ENCODE measurements at places on chromosomes 7 and 10.
A peak's percentile ranks its signal among the peaks of the same experiment; 100 is the strongest.

DNA sequence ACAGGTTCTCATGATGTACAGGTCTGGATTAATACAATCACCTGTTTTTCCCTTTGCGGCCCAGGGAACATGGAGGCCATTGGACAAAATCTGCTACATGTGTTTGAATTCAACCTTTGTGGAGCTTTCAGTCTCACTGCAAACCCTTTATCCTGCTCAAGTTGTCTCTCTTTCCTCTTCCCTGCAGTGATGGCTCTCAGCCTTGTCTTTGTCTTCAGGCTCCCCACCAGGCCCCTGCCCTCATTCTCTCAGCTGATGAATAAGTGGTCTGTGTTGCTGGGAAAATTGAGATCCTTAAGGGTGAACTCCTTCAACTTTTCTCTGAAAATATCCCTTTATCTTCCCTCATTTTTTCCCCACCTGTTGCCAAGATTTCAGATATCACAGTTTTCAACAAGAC, 791.2 kb downstream of the GRID1 start:
- DNase-seq: no peak

- DNase-seq: no peak
Measured at GRCh38 chr7:77791336-77791735, 6.9 kb downstream of the TMEM60 start.

DNA sequence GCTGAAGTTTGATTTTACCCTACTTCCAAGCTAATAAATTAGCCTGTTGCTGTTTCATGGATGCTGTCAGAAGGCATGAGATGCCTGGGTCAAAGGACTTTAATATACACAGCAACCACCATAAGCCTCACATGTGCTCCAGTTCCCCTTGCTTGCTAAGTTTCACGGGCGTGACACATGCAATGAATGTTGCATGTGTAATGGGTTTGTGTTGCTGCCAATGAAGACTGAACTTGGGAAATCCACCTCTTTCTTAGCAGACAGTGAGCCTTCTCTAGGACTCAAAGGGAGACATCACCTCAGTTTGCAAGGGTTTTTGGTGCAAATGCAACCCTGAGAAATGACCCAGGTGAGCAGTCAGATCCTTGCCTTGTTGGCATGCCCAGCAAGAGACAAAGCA, 505.5 kb upstream of the PODXL start:
- peak; percentile 70 for DNase-seq

DNA sequence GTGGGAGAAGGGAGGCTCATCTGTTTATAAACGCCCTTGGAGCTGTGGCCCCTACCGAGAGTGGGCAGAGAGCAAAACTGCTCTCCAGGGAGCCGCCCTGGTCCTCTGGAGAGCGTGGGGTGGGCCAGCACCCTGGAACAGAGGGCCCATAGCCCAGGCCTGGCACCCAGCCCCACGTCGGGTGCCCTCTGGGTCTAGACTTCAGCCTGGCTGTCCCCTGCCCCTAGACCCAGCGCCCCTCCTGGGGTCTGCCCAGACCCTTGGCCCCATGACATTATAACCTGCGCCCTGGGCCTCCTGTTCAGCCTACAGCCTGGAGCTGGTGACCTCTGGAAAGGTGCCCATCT, 24.7 kb downstream of the GET4 start:
- no peak for DNase-seq

DNA sequence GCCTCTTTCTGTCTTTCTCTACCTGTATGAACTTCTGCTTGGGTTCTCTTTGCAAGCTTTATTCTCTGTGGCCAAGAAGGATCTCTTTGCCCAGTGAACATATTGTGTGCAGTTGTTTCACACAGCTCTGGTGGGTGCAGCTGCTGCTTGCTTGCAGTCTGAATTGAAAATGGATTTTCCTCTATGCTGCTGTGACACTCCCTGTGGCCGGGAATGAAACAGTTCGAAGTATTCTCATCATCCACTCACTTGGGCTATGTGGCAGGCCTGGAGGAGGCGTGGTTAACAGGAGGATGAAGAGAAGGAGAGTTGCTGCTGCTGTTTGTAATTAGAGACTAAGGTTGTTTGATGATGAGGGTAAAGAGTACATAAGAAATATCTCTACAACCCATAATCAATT, 28.4 kb upstream of the ITGA8 start:
- no peak for DNase-seq

DNA sequence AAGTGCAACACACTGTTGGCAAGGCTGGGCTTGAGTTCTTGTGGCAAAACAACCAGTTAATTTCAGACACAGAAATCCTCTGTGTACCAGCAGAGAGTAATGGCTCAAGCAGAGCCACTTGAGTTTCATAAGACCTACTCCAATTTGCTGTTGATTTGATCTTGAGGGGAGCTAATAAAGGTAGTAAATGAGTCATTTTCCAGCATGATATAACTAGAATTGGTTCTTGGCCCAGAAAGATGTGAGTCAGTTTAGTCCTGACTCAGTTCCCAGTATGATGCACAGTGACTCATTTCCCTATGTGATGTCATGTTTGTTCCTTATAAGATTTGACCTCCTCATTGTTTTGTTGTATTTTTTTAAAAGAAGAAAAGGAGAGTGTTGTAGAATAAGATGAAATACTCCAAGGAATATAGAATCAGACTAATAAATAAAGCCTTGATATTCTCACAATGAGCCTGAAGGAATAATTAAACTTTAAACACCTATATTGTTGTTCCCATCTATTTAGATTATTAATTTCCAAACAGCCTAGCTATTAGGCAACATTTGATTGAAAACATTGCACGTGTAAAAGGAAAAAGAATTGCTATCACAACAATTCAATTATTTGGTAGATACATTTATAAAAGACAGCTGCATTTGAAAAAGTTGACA, 186.2 kb downstream of the REEP3 start:
- DNase-seq: peak; percentile 94

GRCh38 chr10:31374146-31374696, 55.2 kb downstream of the ZEB1 start:
- DNase-seq: no peak

- no peak for DNase-seq
Measured at GRCh38 chr7:84948634-84949033, 238.2 kb downstream of the SEMA3D start.

DNA sequence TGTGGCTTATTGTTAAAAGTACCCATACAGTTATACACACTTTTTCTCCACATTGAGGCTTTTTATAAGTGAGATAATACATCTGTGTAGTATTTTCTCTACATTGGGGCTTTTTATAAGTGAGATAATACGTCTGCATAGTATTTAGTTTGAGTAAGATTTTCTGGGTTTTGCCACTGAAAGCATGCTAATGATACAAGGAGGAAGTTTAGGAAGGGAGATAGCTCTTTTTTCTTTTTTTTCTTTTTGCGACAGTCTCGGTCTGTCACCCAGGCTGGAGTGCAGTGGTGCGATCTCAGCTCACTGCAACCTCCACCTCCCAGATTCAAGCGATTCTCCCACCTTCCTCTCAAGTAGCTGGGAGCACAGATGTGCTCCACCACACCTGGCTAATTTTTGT, 13.3 kb downstream of the FAM107B start:
- DNase-seq: no peak

- no peak for DNase-seq
Measured at GRCh38 chr10:109912335-109913281, 10.7 kb downstream of the XPNPEP1 start.

- DNase-seq: peak; percentile 40
Measured at GRCh38 chr10:12067336-12067735, 1.4 kb upstream of the DHTKD1 start.

GRCh38 chr7:17384400-17384799, 85.9 kb downstream of the AHR start:
- DNase-seq: no peak

DNA sequence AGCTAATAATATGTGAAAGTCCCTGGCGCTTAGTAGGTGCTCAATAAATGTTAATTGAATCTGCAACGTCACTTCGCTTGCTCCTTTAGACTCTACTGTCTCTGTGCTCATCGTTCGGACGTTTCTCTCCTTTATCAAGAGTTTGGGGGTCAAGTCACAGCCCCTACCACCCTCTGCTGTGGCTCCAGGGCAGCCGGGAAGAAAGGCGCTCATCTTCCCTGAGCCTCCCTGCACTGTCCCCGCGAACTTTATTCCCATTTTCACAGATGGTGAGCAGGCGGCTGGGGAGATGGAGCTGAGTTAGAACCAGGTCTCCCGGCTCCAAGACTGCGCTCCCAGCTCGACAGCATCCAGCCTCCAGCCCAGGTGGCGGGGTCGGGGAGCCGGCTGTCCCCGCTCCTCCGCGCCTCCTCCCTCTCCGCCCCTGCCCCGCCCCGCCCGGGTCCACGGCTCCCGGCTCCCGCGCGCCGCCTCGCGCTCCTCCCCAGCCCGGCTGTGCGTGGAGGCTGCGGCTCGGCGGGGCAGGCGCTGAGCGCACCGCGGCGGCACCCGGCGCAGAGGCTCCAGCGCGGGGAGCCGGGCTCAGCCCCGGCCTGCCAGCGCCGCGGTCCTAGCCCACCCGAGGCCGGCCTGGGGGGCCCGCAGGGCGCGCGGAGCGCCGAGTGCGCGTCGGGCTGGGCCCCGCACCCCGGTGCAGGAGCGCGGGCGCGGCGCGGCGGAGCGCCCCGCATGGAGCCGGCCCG, at the start of gene CLEC2L:
CLEC2L (plus strand) TSS at position 487 of the 743 bp plus-strand sequence; CDS start at position 730, 243 bp downstream.
- DNase-seq: no peak

GRCh38 chr10:70432561-70433263, 8.8 kb downstream of the NODAL start:
- DNase-seq: no peak

DNA sequence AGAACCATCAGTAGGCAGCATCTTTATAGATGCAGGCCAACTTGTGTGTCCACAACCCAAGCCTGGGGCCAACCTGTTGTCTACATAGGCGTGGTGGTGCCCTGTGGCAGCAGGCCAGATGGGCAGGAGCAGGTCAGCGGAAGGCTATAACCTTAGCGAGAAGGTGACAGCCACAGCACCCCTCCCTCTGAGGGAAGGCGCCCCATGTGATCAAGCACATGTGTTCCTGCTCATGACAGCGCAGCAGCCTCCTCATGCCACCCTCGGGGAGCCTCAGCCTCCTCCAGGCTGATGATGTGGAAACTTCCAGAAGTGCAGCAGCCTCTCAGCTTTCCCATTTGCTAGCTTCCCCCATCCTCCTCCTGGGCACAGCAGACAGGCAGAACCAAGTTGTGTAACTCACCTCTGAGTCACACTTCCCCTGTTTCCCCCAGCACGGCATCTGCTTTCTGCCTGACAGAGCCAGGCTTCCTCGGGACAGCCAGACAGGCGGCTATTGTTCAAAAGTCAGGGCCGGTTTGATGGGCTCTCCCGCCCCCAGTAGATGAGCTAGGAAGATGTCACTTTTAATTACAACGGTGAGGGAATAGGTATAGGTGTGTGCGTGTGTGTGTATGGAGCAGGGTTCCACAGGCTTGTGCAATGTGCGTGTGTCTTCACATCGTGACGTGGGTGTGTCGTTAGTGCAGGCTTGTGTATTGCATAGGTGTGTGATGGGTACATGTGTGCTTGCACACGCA, 312.0 kb upstream of the ZMIZ1 start:
- DNase-seq: peak; percentile 97

DNA sequence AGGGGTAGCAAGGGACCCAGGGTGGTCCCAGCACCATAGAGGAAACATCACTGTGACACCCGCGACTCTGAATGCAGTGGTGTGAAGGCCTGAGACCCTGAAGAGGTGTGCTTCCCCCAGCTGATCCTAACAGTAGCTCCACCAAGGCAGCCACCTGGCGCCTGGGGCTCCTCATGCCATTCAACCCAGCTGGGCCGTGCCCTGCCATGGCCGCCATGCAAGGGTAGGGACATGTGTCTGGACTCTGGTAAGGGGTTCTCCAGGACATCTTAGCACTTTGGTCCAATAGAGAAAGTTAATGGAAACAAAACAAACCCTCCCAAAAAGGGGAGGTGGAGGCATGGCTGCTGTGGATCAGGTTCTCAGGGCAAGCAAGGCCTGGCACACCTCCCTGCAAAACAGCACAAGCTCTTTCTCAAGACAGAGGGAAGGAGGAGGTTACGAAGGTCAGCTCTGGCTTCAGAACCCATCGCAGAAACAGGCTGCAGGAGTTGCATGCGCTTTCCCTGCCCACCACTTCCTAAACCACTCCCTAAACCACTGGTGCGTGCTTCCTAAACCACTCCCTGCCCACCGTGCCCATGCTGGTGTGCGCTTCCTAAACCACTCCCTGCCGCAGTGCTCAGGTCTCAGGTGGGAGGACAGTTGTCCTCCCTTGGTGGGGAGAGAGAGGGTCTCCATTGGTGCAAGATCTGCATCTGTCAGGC, 108.7 kb downstream of the LARP4B start:
- no peak for DNase-seq

DNA sequence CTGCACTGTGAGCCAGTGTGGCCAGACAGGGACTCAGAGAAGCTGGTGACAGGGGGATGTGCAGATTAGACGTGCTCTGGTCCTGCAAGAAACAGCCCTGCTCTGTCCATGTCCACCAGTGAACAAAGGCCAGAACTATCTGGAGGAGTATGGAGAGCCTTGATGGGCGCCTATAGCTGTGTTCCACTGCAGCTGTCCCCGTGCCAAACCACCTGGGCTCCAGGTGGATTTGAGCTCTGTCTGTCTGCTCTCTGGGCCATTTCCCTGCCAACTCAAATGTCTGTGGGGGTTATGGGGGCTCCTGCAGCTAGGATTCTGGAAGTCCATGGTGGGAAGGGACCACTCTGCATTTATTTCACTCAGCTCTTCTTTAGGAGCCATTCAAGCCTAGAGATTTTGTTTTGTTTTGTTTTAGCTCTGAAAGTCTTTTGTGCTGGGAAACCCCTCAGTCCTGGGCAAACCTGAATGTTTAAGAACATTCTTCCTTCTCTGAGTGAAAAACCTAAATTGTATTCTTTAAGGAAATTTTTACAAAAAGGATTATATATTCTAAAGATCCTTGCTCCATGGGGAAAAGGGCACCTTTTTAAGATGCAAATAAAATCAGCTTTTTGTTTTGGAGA, 1039.5 kb upstream of the SORCS1 start:
- DNase-seq: no peak

Data from GM04504 (cell line).